Parietal lobe (tissue), 2 donors: ENCODE measurements at places on chromosomes 13 and 19. TPM values are rescaled to one million over a fixed set of nuclear protein-coding genes. Genes with fewer than 3 reads are reported as not detected.

The MEDAG gene
- total RNA-seq: 0.31 TPM

The TLE6 gene
- total RNA-seq: 1.9 TPM

The ZNF345 gene
- 34.4 TPM for total RNA-seq

The LMTK3 gene
- total RNA-seq: 16.6 TPM

The ZGLP1 gene
- 5.9 TPM for total RNA-seq
